DMS 273 treated with DMSO at 0.1 percent for 48 hours (cell line): ENCODE measurements at places on chromosomes 2 and 18.

GRCh38 chr18:26722565-26722931, 143.0 kb downstream of the AQP4 start:
- no peak for DNase-seq

DNA sequence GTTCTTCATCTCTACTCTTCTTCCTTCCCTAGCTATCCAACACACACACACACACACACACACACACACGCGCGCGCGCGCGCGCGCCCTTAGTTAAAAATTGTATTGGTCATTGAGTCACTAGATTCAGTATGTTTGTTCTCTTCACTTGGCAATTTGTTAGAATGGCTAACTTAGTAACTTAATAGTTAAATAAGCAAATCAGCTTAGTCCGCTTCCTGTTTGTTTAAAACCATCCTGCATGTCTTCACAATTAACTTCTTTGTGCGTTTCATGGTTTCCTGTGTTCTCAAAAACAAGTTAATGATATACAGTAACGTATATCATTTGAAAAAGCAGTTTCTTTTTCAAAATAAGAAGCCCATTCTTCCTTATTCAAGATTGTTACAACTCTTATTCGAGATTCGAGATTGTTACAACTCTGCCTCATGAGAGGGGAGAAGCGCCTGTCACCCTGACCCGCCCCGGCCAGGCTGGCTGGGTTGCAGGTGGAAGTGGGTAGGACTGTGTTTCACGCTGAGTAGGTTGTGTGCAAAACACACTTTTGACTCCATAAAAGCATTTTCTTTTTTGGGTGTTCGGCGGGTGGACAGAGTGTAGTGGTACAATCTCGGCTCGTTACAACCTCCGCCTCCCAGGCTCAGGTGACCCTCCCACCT, 9.5 kb upstream of the CNNM3 start:
- DNase-seq: no peak

- DNase-seq: no peak
Measured at GRCh38 chr2:215396595-215397313, 39.1 kb downstream of the FN1 start.

DNA sequence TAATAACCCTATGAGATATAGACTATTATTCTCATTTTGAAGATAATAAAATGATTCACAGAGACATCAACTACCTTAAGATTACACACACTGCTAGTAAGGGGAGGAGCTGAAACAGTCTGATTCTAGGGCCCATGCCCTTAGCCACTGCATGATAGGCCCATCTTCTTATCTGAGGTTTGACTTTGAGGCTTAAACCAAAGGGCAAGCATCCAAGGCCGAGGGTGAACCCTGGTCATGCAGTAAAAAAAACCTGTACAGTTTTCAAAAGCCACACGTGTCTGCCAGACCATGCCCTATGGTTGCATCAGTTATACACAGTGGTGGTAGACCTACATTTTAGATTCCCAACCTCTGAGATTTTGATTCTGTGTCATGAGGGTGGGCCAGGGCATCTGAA, 44.8 kb downstream of the POLE4 start:
- DNase-seq: no peak

GRCh38 chr18:32707147-32707546, 65.7 kb downstream of the KLHL14 start:
- DNase-seq: no peak

- DNase-seq: no peak
Measured at GRCh38 chr2:40256649-40257048, 195.2 kb downstream of the SLC8A1 start.

DNA sequence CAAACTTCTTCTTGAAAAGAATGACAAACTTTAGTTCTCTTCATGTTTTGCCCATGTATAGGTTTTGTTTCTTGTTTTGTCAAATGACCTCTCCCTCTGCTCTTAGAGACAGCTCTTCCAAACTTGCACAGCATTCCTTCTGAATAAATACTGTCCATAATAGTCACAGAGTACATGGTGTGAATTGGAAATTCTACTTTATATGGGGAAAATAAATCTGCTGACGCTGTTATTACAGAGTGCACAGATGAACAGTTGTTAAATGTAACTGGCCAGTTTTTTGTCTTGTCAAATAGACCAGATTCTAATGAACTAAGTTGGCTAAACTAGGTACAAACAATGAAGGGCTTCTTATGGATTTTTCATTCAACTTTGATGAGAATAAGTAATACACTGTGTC, 115.8 kb upstream of the DTNA start:
- DNase-seq: no peak

DNA sequence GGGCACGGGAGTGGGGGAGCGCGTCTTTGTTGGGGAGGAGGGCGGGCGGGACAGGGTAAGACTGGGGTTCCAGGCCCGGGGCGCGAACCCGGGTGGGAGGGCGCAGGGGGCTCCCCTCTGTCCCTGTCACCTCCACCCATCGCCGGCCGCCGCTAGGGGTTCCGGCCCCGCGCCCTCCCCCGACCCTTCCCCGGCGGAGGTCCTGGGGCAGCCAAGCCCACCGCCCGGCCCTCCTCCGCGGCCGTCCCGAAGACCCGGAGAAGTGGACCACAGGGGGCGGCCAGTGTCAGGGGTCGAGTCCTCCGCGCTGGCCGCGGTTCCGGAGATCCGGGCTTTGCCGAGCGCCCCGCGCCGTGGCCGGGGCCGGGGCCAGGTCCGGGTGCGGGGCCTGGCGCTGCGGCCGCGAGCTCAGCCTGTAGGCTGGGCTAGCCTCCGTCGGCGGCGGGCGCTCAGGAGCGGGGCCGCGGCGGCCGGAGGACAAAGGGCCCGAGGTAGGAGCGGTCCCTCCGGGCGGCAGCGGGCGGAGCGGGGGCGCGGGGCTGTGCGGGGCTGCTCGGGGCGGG, 16.6 kb upstream of the E2F6 start:
- no peak for DNase-seq

GRCh38 chr18:79852561-79853302, 55.0 kb downstream of the KCNG2 start:
- no peak for DNase-seq

DNA sequence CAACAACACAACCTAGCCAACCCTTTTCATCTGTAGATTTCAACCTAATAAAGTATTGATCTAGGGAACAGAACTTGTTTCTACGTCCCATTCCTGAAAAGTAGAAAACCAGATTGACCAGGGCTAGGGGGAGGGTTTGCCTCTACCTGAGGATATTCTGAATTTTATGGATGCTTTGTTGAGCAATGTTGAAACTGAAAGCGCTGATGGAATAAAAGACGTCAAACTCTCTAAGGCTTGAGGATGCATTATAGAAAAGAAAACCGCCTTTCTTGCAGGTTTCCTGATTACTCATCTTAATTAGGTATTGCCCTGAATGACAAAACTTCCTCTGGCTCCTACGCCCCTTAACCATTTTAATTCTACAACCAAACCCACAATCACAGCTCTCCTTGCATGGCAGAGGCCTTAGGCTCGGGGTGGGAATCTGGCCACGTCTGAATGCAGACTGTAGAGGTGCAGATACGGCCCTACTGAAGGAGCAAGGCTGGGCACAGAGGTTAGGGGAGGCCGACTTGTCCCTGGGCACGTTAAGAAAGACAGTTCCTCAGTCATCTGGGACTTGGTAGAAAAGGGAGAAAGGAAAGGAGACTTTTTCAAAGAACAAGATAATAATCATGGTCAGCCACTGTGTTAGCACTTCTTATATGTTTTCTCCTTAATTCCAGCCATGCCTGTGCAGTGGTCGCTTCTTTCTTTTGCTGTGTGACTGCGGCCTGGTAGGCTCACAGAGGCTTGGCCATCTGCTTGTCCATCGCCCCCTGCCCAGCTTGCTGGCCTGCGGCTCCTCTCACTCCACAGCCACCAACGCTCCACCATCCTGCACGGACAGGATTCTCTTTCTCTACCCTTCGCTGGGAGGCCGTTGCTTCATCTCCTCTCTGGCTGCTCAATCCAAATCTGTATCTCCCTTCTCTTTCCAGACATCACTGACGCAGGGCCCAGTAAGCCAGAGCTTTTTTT, 209.5 kb downstream of the VAPA start:
- no peak for DNase-seq

- no peak for DNase-seq
Measured at GRCh38 chr18:33817096-33817495, 239.1 kb downstream of the ASXL3 start.

GRCh38 chr2:101087638-101088037, 63.5 kb downstream of the TBC1D8 start:
- DNase-seq: no peak

DNA sequence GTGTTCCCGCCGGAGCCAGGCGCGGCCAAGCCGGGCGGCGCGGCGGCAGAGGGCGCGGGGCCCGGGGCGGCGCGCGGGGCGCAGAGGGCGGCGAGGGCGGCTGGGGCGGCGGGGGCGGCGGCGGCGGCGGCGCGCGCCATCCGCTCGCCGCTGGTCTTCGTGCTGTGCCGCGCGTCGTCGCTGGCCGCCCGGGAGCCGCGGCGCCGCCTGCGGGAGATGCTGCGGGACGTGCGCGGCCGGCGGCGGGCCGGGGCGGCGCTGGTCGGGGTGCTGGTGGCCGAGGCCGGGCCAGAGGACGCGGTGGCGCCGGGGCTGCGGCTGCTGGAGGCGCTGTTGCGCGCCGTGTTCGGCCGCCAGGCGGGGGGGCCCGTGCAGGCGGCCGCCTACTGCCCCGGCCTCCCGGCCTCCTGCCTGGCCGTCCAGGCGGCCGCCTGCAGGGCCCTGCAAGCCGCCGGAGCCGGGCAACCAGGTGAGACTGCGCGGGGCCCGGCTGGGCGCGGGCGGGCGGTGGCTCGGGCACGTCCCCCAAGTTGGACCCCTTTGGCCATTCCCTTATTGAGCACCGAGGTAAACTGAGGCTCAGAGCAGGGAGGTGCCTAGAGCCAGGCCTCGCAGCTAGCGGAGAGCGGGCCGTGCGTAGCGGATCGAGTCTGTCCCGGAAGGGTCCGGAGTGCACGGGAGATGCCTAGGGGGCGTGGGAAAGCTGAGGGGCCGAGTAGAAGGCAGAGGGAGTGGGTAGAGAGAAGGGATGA, 584 bp downstream of the C2orf72 start:
- no peak for DNase-seq

DNA sequence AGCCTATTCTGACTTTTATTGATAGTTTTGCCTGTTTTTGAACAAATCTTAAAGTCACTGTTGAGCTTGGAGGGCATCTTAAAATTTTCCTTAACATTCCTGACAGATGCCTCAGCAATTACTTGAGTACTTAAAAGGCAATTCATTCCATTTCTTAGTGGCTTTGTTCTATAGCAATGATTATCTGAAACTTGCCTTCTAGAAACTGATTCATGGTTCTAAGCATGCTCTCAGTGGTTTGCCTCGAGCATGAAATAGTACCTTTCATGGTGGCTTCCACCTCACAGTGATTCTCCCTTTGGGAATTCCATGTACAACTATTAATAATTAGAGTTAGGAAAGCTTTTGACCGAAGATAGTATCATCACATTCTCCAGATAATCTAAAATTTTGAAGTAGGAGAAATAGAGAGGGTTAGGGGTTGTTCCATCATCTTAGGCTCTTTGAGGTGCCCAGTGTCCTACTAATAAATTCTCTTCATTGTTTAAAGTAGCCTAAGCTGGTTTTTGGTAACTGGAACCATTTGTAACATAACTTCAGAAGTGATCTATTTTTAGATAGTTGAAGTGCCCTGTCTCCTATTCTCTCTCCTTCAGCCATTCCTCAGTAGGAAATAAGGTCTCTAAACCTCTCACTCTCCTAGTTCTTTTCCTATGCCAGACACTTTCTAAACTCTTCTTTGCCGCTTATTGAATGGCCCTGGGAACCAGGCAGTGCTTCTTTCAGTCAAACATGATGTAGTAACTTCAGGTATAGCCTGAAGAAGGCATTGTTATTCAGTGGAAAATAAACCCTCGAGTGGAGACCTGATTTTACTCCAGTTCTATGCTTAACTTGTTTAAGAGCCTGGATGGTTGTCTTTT, 156.1 kb downstream of the HAUS1 start:
- no peak for DNase-seq

DNA sequence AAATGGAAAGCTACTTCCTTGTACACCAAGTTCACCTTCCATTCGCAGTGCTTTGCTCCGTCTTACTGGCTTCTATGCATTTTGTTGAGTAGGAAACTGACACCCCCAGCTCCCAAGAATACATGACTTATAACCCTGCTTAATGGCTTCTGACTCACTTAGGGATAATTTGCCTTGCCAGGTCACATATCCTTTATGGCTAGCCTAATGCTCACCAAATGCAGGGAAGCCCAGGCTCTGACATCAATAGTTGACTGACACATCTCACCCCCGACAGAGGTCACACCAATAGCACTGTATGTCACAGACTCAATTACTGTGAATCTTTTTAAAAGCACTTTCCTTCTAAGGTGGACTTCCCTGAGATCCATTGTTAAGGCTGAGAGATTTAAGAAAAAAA, 147.2 kb downstream of the DTNA start:
- DNase-seq: no peak

DNA sequence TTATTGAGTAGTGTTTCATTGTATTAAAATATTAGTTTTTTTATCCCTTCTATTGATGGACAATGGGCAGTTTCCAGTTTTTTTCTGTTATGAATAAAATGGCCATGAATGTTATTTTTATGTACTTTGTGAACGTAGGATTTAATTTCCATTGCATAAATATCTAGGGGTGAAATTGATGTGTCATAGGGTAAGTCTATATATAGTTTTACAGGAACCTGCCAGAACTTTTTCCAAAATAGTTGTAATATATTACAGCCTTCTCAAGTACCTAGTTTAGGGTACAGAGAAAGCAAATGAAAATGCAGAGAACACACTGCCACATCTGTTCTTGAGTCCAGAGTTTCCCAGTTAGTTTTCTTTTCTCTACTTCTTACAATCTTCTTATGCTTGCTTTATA, 378.6 kb downstream of the MEIS1 start:
- no peak for DNase-seq

DNA sequence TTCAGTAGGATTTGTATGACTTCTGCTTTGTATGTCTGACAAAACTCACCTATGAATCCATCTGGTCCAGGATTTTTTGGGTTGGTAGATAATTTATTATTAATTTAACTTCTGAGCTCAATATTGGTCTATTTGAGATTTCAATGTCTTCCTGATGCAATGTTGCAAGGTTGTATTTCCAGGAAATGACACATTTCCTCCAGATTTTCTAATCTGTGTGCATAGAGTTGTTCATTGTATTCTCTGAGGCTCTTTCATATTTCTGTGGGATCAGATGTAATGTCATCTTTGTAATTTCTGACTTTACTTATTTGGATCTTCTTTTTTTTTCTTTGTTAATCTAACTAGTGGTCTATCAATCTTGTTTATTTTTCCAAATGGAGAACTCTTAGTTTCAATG, 584.7 kb upstream of the SETBP1 start:
- no peak for DNase-seq

- no peak for DNase-seq
Measured at GRCh38 chr2:67996772-67997527, 65.9 kb downstream of the C1D start.

- DNase-seq: no peak
Measured at GRCh38 chr2:136019306-136019705, 33.9 kb upstream of the DARS1 start.
